ENCODE measurements at places on chromosomes 4 and X.

DNA sequence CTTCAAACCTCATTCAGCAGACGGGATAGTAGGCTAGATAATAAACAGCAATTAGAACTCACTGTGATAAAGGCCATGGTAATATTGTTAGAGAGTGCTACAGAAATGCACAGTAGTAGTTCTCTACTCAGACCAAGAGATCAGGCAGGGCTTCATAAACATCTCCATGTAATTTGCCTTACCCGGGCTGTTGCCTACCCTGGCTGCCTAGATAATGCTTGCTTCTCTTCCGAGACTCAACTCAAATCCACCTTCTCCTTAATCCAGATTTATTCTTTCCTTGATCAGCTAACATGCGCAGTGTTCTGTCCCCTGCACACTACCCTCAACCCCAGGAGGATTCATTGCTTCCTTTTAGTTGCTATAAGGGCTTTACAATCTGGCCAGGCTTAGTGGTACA lies 21.8 kb downstream of the ANK2 start:
- DNase-seq, result no peak

- no peak for DNase-seq
Measured at GRCh38 chrX:9785254-9785943, 830 bp upstream of the SHROOM2 start.

GRCh38 chr4:83757121-83757621 lies 221.3 kb downstream of the GPAT3 start:
- DNase-seq, result no peak

DNA sequence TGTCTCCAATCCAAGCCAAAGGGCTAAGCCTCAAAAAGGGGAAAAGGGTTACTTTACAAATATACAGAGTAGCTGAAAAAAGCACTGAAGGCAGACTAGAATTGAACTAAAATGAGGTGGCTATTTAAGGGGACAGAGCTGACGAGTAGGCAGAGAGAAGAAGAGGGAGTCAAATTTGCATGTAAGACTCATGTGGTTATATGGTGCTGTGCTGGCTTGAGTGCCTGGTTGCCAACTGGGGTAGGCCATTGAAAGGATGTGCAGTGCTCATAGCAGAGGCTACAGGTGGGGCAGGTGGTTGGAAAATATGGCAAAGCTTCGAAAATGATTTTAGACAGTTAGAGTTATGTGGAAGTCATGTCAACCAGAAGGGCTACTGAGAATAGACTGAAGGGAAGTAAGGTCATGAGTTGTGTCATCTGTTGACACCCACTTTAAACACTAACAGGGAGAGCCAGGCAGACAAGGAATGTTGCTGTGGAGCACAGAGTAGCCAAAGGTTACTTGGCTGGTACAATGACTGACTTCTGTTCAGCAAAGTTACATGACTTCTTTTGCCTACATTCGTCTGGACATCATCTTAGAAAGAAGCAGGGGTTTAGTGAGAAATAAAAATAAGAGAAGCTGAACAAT lies 1210.4 kb downstream of the ADGRL3 start:
- DNase-seq, result no peak

- DNase-seq, result no peak
Measured at GRCh38 chr4:88958080-88958479, 98.9 kb downstream of the FAM13A start.

GRCh38 chrX:52363247-52363883 lies 5.5 kb upstream of the XAGE2 start:
- DNase-seq, result no peak

- DNase-seq, result no peak
Measured at GRCh38 chr4:56728512-56728911, 47.4 kb upstream of the HOPX start.

DNA sequence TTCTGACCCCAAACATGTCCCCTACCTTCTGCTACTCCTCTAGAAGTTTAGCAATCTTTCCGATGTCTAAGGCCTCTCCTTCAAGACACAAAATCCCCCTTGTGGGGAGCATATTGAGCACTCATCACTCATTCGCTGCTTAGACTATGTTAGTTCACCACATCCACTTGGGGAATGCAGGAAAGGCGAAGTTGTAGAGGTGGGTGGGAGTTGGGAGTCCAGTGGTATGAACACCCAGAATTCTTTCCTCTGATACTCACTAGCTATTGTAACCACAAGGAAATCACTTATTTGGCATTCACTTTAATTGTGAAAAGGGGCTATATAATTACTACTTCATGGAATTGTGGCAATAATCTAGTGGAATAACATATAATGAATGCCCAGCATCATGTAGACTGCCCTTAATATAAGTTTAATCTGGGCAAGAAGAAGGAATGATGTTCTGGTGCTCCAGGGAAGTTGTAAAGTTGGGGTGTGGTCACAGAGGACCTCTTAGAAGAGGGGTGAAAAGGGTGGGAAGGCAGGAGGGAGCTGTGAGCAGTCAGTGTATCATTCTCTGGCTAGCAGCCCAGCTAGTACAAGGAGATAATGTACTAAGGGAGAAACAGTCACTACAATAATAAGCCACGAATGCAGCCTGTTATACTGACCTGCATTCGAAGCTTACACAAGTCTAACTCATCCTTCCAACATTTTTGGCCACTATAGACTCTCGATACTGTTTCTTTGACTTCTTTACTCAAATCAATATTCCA lies 468.2 kb upstream of the DIPK2B start:
- no peak for DNase-seq

DNA sequence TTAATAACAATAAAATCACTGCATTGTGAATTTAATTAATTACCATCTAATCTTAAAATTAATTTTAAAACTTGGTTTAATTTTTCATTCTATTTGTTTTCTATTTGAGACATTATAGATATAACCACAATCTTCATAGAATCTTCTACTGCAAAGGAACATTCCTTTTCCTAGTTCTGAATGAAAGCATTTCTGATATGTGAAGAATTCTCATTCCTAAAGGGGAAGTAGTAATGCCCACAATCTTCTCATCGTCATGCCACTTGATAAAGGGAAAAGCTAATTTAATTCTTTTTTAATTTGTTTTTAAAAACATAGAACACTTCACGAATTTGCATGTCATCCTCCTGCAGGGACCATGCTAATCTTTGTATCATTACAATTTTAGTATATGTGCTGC lies 23.7 kb downstream of the MGARP start:
- DNase-seq, result no peak

- no peak for DNase-seq
Measured at GRCh38 chr4:6229095-6229494, 28.7 kb upstream of the JAKMIP1 start.

DNA sequence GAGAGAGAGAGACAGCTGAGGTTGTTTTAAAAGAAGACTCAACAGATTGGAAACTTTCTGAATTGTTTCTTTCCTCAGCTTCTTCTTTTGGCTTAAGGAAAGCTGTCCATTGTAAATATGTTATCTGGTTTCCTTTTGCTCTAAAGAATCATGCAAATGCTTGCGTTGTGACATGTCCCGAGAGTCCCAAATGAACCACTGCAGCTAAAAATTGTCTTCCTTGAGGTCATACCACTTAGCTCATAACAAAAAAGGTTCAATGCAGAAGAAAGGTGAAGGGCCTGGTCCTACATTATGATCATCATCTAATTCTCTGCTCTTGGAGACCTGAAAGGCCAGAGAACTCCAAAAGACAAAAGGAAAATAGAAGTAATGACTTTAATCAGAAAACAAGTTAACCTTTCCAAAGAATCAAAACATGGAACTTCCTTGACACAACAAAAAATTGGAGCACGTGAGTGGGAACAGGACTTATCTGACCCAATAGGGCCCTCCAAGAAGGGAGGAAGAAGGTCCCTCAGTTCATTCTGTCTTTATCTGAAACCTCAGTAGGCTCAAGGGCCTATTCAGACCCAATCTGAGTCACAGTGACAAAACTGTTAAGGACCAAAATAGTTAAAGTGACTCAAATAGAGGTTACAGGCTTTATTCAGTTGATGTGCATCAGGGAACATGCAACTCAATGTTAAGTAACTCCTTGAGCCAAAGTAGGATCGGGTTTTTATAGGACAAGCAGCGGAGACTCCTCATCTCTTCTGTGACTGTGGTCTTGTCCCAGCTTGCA lies 14.7 kb upstream of the VSIG1 start:
- no peak for DNase-seq

DNA sequence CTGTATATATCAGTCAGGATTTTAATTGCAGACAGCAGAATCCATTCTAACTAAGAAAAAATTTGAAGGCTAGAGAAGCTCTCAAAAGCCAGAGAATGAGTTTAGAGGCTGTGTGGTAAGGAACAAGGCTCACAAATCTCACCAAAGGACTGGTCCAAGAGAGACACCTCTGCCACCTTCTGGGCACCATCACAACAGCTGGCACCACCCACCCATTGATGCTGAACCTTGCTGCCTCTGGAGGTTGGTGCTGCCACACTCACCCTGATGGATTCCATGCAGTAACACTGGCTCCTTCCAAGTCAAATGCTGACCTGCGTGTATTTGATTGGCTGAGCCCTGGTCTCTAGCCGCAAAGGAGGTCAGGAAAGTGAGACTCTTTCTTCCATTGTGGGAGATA lies 100.8 kb downstream of the BEND2 start:
- DNase-seq, result no peak

- no peak for DNase-seq
Measured at GRCh38 chr4:73259571-73260090, 1.0 kb upstream of the ANKRD17 start.

- DNase-seq, result no peak
Measured at GRCh38 chr4:179977378-179977777, 2265.8 kb upstream of the TENM3 start.

GRCh38 chrX:18649498-18649951 lies 22.4 kb downstream of the RS1 start:
- no peak for DNase-seq

DNA sequence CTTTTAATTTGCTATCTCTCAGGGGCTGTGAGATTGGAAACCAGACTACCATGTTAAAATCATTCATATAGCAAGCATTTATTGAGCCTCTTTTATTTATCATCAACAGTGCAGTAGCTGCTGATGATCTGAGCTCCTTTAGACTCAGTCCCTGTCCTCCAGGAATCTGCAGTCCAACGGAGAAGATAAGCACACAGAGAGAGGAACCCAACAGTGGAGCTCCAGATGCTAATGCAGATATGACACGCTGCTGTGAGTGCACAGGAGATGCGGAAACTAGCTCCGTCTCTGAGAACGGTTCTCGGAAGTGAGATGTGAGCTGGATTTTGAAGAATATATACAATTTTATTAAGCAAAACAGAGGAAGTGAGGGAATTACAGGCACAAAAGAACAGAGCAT lies 35.4 kb downstream of the DCHS2 start:
- no peak for DNase-seq

- no peak for DNase-seq
Measured at GRCh38 chr4:156820931-156821330, 150.7 kb downstream of the PDGFC start.

- no peak for DNase-seq
Measured at GRCh38 chrX:68988865-68989264, 160.0 kb downstream of the EFNB1 start.

GRCh38 chr4:8739820-8740665 lies 131.6 kb downstream of the HMX1 start:
- no peak for DNase-seq

GRCh38 chr4:119189638-119190037 lies 22.9 kb upstream of the USP53 start:
- no peak for DNase-seq

- no peak for DNase-seq
Measured at GRCh38 chr4:82696117-82696860, 102.3 kb downstream of the SCD5 start.

DNA sequence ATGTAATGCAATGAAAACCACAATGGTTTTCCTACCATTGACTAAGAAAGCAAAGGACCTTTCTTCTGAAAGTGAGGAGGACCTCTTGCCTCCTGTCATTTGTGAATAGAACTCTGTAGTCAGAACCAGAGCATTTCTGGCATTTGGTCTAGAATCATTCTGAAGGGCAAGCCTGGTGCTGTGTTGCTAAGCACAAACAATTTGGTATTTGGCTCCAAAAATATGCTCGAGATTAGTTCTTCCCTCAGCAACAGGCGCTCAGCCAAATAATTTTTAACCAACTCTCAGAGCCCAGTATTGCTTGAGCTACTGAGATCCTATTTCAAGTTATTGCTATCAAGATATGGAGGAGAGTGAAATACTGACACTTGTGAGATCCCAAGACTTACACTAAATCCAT lies 71.0 kb downstream of the SNCA start:
- no peak for DNase-seq

GRCh38 chrX:7045238-7045955 lies 102.1 kb upstream of the STS start:
- no peak for DNase-seq

GRCh38 chrX:3006495-3006894 lies at the start of gene ARSH:
Gene ARSH, plus strand, starts transcription at chrX:3006546. Its CDS starts 67 bp downstream, at chrX:3006613.
- no peak for DNase-seq

GRCh38 chr4:13540446-13541175 lies 3.7 kb downstream of the NKX3-2 start:
- DNase-seq, result no peak

DNA sequence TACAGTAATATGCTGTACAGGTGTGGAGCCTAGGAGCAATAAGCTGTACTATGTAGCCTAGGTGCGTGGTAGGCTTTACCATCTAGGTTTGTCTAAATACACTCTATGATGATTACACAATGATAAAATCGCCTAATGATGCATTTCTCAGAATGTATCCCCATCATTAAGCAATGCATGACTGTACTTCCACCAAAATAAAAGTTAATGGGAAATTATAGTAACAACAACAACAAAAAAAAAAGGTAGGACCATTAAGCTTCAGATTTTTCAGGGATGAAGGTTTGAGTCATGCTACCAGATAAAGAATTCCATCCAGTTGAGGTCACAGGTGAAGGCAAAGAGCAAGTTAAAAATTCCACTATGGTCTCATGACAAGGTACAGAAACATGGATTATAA lies 68.2 kb downstream of the MAGEA10 start:
- no peak for DNase-seq

DNA sequence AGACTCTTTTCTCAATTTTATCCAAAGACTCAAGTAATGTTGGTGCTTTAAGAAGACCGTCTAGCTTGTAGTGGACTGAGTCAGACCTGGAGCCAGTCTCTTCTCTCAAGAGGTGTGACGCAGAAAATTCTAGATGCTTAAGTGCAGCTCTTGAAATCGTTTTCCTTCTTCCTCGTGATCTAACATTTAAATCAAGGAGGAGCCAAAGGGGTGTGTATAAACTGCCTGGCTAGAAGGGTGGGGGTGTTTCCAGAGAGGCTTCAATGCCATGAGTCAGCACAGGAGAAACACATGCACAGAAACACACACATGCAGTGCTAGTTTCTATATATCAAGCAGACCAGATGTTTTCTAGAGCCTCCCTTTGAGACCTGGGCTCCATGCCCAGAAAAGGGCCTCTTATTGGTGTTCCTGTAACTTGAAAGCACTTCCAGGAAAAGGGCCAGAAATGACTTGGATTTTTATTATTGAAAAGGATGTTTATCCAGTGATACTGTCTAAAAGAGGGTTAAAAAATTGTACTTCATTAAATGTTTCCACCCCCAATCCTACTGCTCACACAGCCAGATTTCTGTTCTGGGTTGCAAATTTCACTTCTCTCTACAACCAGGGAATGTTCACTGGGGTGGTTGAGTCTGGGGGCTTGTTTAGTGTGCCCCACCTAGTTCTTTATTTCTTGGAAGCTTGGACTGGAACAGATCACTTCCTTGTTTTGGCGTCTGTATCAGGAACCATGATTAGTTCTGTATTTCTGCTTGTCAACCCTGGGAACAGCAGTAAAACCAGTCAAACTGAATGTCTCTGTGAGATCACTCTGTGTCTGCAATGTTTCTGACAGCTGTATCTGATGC lies at the start of gene CLIC2:
Gene CLIC2 (minus strand): TSS at position 129 of the 851 bp plus-strand sequence. CDS start 187 bp downstream, outside the sequence.
- no peak for DNase-seq

GRCh38 chrX:100700809-100701208 lies 31.1 kb downstream of the SYTL4 start:
- DNase-seq, result no peak

Measured in GM18507 (cell line).